NAMALWA (cell line): ENCODE measurements at places on chromosomes 7 and 10.

DNA sequence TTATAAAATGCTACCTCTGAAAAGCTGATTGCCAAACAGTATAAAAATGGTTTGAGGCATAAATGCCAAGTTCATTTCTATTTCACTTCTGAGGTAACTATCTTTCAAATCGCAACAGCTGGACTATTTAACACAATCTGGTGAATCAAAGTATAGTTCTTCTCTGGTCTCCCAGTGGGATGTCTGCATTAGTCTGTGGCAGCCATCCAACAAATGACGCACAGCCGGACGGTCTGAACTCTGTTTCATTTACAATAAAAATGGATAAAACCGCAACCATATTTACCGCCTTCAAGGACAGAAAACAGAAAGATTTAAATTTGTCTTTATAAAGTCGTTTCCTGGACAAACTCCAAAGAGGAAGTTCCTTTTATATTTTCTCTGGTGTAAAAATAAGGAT lies 41.9 kb downstream of the ENO4 start:
- no peak for DNase-seq

- no peak for DNase-seq
Observed at GRCh38 chr7:148334959-148335577, 255.5 kb upstream of the C7orf33 start.

- DNase-seq: no peak
Observed at GRCh38 chr7:98284335-98285036, 3.0 kb downstream of the BRI3 start.

DNA sequence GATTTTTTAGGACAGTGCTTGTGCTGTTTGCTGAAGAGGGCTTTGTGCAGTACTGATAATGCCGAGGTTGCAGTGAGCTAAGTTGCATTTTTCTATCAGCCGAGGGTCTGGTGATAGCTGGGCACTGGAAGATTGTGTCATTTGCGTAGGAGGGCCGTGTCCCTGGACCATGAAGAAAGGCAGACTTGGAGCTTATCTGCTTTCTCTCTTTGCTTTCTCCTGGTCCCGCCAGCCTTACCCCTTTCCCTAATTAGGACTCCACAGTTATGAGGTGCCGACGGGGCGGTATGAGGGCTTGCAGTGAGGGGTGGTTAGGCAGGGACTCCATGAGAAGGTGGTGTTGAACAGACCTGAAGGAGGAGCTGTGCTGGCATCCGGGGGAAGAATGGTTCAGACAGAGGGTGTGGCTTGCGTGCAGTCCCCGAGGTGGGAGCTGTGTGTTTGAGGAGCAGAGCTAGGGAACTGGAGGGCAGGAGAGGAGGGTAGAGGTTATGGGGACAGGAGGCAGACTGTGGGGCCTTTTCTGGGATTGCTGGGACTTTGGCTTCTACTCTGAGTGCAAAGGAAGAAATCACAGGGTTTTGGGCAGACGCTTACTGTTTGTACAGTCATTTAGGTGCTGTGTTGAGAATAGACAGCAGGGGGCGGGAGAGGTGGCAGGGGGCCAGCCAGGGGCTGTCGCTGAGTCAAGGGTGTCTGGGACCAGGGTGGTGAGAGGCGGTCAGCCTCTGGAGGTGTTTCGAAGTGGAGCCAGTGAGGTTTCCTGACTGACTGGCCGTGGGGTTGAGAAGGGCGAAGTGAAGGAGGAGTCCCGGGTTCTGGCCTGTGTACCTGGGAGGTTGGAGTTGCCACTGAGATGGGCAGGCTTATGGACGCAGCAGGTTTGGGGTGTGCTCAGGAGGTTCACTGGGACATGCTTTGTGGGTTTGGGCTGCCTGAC lies 43.4 kb downstream of the PRF1 start:
- peak; percentile 50 for DNase-seq
